ENCODE measurements at places on chromosomes 12 and 14.

DNA sequence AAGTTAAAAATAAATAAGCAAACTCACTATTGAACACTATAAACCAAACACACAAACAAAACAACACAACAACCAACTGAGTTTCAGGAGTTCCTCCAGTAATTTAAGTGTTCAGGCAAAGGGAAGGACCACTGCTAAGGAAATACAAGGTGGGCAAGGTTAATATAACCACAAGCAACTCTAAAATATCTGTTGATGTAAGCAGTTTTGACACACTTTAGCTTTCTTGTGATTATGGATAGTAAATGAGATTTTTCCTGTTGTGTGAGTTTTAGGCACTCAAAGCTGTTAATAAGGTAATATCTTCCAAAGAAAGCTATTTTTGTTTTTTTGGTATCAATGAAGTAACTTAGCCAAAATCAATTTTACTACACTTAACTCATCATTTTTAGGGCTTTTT lies 839.1 kb upstream of the FOXG1 start:
- H3K4me3 ChIP-seq: no peak overlapping the region
- no peaks in the 10 kb centered on the region for H3K27me3 ChIP-seq
- no peaks in the 10 kb centered on the region for H3K36me3 ChIP-seq

- H3K36me3 ChIP-seq: no peaks in the 10 kb centered on the region
- peaks cover 14% of the 10 kb centered on the region for H3K27me3 ChIP-seq
- H3K4me3 ChIP-seq: no peak overlapping the region
- no peaks in the 10 kb centered on the region for H3K4me1 ChIP-seq
- H3K27ac ChIP-seq: no peak overlapping the region
- DNase-seq: no peak
Observed at GRCh38 chr14:36163451-36163850, 13.1 kb downstream of the PTCSC3 start.

DNA sequence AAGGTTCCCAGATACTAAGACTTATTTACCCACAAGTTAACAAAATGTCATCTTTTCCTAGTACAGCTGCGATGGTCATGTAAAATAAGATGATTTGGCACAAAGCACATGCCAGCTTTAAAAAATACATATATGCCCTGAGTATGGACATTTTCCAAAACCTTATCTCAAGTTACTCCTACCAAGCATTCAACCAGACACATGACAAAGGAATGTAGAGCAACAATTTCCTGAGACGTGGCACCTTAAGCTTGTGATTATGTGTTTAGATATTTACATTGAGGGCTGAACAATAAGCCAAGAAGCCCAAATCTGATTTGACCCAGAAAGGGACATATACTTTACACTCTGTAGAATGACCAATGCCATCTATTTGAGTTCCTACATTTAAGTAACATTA lies 24.5 kb upstream of the OVCH1 start:
- no peak for DNase-seq
- no peak overlapping the region for H3K4me3 ChIP-seq
- H3K27me3 ChIP-seq: no peaks in the 10 kb centered on the region
- H3K4me1 ChIP-seq: no peaks in the 10 kb centered on the region

- no peaks in the 10 kb centered on the region for H3K27me3 ChIP-seq
- DNase-seq: no peak
- H3K27ac ChIP-seq: no peak overlapping the region
- no peaks in the 10 kb centered on the region for H3K36me3 ChIP-seq
- no peaks in the 10 kb centered on the region for H3K4me1 ChIP-seq
- H3K4me3 ChIP-seq: no peak overlapping the region
Observed at GRCh38 chr12:44431647-44432343, 444.3 kb downstream of the NELL2 start.

GRCh38 chr12:40253936-40254335 lies 29.1 kb downstream of the LRRK2 start:
- H3K27ac ChIP-seq: no peak overlapping the region
- no peak for DNase-seq
- H3K27me3 ChIP-seq: no peaks in the 10 kb centered on the region
- no peaks in the 10 kb centered on the region for H3K4me1 ChIP-seq

- no peaks in the 10 kb centered on the region for H3K27me3 ChIP-seq
- peaks cover 48% of the 10 kb centered on the region for H3K36me3 ChIP-seq
- DNase-seq: no peak
- H3K27ac ChIP-seq: 0 out of 2 replicates have a peak overlapping the region, but pooled peaks have one; percentile 0
- H3K4me3 ChIP-seq: no peak overlapping the region
Observed at GRCh38 chr12:11749943-11750690, 100.6 kb downstream of the ETV6 start.
